GDM1 (cell line): ENCODE measurements at places on chromosomes 3 and 15.

DNA sequence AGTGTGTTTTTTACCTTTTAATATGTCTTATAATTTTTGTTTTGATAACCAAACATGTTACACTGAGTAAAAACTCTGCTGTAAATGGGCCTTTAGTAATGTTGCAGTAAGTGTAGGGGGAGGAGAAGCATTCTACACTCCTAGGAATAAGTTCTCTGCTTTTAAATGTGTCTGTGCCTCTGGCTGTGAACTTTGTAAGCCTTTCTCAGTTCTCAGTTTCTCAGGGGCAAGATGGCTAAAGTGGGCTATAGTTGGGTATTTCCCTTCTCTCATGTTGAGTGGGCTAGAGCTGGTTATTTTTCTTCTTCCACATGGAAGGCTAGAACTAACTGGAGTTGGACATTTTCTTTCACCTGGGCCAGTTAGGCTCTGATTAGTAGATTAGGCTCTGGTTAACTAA is 75.3 kb upstream of the NUDT16 start:
- DNase-seq, result no peak

DNA sequence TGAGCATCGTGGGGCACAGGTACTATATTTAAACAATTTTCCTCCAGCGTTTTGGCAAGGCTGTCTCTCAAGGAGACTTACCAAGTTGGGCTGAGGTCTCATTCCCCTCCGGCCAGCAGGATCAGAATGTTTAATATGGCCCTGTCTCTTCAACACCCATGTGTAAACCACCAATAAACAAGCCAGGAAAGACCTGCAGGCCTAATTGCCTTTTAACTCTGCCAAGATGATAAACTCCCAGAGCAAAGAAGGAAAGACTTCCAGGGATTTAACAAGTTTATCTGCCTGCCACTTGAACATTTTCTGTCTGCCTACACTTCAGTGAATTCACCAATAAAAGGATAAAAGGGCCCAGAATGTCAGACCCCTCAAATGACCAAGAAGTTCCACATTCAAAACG is 130.3 kb upstream of the WNT5A start:
- no peak for DNase-seq

DNA sequence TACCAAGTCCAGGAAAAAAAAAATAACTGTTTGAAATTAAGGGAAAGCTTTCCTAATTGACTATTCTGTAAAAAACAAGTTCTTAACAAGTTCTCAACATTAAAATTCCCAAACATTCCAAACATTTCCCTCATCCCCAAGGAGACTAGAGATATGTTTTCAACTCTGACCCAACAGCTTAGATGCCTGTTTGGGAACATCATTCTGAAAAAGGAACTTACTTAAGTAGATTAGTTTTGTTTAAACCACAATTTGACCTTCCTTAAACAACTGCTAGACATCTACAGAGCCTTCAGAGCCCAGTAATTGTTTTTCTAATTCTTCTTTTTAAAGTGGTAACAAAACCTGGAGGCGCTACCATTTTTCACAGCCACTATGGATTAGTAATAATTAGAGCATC is 12.8 kb downstream of the UBR1 start:
- no peak for DNase-seq

GRCh38 chr3:158845765-158846350 is 44.0 kb downstream of the MFSD1 start:
- DNase-seq, result no peak

DNA sequence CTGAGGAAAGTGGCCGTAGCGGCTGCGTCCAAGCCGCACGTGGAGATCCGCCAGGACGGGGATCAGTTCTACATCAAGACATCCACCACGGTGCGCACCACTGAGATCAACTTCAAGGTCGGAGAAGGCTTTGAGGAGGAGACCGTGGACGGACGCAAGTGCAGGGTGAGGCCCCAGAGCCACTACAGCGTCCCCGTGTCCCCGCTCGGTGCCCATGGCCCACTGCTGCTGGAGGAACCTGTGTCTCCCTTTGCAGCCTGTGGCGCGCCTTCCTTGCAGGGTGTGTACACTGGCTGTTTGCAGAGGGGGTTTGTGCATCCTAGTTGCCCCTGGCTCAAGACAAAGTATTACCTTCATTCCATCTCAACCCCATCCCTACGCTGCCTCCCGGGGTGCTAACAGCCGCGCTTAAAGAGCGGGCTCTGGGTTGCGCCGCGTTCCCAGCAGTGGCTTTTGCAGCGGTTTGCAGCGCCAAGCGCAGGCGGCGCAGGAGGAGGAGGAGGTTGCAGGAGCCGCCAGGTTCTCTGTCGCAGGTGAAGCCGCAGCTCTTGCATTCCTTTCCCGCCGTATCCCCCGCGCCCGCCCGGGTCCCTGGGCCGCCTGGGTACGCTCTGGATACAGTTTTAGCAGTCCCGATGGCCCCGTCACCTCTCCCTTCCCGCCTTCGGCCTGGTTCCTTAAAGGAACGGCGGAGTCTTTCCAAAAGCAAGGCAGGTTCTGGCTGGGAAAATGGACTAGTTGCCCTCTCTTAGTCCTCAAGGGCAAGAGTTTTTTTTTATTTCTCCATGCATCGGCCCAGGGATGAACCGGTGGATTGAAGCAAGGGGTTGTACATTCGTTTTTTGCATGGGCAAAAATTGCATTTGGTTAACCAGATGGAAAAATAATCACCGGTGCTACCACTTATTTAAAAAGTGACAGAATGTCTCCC is 1.2 kb downstream of the CRABP1 start:
- DNase-seq, result no peak

- DNase-seq, result no peak
Observed at GRCh38 chr3:30269751-30270445, 336.5 kb upstream of the TGFBR2 start.

DNA sequence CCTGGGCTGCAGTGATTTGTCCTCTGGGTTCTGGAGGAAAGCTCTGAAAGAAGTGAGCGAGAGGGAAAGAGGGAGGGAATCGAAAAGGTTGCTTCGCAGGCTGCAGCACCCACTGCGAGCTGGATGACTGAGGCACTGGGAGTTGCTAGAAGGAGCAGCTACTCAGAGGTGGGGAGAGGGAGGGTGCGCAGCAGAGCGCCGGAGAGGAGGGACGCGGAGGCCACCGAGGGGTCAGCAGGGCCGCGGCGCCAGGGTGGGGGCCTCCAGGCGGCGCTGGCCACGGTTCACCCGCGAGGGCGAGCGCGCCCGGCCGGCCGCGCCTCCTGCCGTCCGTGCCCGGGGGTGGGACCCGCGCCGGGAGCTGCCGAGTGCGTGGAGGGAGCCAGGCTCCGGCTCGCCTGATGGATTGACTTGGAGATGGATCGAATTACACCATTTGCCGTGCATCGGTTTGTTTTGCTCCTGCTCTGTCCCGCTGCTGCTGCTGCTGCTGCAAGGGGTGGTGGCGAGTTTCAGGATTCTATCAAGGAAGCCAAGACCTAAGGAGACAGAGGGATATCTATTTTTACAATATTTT is at the start of gene SEMA6D:
Gene SEMA6D, plus strand, starts transcription at position 470 of the 577 bp plus-strand sequence. CDS start 42,294 bp downstream, outside the sequence.
- no peak for DNase-seq

- DNase-seq, result no peak
Observed at GRCh38 chr3:185549122-185549521, 3.3 kb downstream of the LIPH start.

GRCh38 chr15:48963524-48964113 is at the start of gene SHC4:
Gene SHC4 (minus strand): TSS chr15:48963919. CDS start chr15:48963015, 904 bp downstream.
- DNase-seq, result no peak

GRCh38 chr3:81470524-81471278 is 290.7 kb downstream of the GBE1 start:
- no peak for DNase-seq

DNA sequence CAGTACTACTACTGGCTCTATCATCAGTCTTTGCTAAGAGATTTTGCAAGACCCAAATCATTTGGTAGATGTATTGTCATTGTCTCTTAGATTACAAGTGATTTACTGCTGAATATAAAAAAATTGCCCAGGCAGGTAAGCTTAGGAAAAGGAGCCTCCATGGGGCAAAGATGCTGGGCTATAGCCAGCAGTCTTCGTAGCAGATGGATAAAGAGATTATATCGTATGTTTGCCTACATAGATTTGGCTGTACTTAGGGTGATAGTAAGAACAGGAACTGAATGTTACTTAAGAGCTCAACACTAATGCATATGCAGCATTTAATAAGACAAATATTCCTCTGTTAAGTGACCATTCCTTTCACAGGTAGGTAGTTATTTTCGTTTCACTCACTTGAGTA is 48.9 kb downstream of the PTPRG start:
- DNase-seq, result no peak

GRCh38 chr3:33115024-33115768 is 1.4 kb downstream of the CRTAP start:
- peak; percentile 29 for DNase-seq

DNA sequence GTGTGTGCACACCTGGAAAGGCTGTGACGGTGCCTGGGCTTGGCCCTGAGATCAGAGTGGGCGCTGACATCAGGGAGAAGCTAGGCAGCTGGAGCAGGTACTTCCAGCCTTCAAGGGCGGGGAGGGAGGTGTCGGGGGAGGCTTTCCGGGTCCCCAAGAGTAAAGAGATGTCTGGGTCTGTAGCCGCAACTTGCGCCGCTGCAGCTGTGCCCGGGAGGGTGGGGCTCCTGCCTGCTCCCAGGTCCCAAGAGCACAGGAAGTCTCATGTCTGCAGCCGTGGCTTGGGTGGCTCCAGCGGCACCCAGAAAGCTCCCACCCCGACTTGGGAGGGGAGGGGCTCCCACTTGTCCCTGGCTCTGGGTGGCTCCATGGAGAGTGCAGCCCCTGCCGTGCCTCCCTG is 103.2 kb upstream of the BNIP2 start:
- no peak for DNase-seq

GRCh38 chr3:128854475-128854874 is 24.9 kb upstream of the ACAD9 start:
- no peak for DNase-seq

- DNase-seq, result no peak
Observed at GRCh38 chr15:42728560-42728959, 8.4 kb downstream of the CDAN1 start.

GRCh38 chr3:49397470-49397869 is 14.3 kb downstream of the RHOA start:
- no peak for DNase-seq

GRCh38 chr3:19596408-19596807 is 337.6 kb downstream of the EFHB start:
- no peak for DNase-seq

GRCh38 chr3:121914081-121914998 is 20.1 kb downstream of the SLC15A2 start:
- DNase-seq, result no peak

GRCh38 chr3:147246906-147247305 is 159.4 kb downstream of the ZIC4 start:
- DNase-seq, result no peak

- no peak for DNase-seq
Observed at GRCh38 chr3:39573392-39573791, 105.9 kb downstream of the MOBP start.

DNA sequence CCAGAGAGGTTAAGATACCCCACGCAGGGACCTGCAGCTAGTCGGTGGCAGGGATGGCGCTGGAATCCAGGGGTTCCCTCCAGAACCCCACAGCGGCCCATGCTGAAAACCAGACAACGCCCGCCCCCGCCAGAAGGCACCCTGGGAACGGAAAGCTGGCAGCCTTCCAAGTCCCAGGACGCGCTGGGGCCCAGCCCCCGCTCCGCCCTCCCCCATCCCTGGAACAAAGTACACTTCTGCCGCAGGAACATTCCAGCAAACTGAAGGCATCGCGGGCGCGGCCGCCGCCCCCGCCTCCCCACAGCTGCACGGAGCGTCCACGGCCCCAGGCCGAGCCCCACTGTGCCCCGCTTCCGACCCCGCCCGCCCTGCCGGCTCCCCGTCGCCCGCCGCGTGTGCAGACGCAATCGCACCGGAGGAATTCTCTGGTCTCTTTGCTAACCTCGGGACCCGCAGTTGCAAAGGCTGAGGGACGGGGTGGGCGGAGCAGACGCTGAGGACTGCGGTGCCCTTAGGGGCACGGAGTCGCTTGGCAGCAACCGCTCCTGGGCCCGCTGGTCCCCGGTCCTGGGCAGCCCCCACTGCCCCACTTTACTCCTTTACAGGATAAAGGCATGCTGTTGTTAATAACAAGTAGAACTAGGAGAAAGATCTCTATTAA is 44.8 kb upstream of the RNU6-1 start:
- no peak for DNase-seq

DNA sequence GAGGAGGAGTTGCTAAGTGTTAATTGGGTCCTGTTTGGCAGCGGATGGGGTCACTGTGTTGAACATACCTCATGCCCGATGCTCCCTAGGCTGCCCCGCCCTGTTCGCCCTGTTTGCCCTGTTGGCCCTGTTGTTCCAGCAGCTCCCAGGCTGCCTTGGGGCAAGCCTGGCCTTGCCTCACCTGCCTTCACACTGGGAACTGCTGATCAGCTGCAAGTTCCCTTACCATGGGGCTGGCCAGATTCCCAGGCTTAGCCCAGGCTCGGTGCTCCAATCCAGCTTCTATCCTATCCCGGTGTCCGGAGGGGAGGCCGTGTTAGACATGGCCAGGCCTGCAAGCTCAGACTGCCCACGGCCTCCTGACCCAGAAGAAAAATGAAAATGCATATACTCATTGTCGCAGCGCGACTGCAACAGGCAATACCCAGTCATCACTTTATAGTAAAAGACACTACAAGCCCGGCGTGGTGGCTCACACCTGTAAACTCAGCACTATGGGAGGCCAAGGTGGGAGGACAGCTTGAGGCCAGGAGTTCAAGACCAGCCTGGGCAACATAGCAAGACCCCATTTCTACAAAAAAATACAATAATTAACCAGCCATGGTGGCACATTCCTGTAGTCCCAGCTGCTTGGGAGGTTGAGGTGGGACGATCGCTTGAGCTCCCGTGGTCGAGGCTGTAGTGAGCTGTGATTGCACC is 42.9 kb upstream of the ZNF710 start:
- no peak for DNase-seq

GRCh38 chr15:53520996-53521395 is 238.5 kb downstream of the WDR72 start:
- no peak for DNase-seq

DNA sequence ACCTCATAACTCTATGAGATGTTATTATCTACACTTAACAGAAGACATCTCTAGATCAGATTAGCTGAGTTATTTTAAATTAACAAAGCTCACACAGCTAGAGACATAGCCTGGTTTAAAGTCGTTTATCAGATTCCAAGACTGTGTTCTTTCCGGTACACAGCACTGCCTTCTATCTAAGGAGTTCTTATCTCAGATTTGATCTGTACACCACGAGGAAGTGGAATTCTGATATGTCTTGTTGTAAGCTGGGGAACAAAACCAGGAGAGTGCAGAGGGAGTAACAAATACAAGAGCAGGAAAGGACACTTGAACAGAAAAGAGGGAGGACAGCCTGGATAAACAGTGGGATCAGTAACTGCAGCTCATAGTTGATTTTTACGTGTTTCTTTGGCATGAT is 61.7 kb upstream of the KCNMB2 start:
- no peak for DNase-seq

DNA sequence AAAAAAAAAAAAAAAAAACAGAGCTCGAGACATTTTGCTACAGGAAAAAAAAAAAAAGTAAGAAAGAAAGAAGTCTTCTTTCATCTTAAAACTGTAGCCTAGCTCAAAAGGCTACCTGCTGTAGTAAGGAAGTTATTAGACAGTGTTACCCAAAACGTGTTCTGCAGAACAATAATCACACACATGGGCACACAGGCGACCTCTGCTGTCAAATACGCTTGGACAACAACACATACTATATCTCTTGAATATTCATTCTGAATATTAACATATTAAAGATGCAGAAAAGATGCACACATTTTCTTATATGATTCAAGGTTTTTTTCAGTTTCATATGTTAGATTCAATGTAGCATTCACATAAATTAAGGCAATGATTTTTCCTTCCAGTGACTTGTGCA is 215.8 kb downstream of the ROBO1 start:
- no peak for DNase-seq
